Aorta (tissue), 5 donors: ENCODE measurements at places on chromosomes 11 and 22. TPM values are rescaled to one million over a fixed set of nuclear protein-coding genes. Genes with fewer than 3 reads are reported as not detected.

The MYBPC3 gene
- 0.15 TPM for total RNA-seq

DNA sequence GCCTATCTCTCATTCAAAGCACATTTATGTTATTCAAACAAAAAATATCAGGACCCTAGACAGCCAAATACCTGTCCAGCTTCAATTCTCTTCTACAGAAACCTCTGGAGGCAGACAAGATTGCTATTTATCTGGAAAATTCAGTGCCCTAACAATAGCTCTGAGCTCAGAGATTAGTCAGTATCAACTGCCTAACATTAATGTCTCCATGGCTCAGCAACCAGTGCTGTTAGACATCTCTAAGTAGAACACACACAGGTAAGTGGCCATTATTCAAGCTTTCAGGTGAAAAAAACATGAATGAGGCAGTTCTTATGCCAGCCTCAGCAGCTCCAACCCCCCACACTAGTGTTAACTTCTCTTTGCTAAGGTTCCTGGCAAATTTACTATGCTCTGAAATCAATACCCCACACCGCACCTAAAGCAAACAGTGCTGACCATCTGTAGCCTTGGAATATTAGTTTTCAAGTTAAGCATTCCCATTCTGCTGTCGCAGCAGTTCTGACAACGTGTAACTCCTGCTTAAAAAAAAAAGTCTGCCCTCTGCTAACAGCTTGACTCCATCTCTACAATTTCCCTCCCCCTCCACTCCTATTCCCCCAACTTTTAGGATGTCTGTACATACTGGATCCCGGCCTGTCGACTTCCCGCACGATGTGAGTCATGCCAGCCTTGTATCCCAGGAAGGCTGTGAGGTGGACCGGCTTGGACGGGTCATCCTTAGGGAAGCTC lies 1.5 kb downstream of the RPL3 start:
- peak; percentile 76 for DNase-seq

GRCh38 chr11:27309046-27309445 lies 54.0 kb downstream of the CCDC34 start:
- no peak for DNase-seq

DNA sequence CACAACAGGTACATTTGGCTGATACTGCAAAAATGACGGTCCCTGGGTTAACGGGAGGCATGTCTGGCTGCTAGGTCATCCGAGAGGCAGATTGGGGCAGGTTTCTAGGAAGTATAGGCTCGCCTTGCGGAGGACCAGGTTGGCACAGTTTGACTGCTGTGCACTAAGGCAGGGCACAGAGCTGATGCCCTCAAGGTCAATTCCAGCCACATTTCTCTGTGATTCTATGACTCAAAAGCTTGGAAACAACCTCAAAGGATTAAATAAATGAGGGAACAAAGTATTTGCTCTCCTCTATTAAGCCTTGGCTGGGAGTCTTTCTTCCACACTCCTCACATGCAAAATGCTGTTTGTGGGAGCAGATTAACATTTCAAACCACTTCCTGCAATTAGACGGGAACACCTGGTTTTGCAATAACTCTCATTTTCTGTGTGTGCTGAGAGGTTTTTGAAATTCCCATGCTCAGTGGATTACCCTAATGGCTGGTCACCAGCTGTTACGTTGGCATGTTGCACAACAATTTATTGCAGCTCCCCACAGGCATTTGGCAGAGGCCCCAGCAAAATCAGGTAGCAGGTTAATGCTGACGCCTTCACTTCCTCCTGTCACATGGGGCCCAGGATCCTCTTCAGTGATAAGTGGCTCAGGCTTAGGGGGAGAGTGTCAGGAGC lies 61.0 kb upstream of the PLET1 start:
- DNase-seq = no peak

The CDON gene
- total RNA-seq = 8.1 TPM

The TMEM86A gene
- total RNA-seq = 4.4 TPM

- no peak for DNase-seq
Measured at GRCh38 chr11:124219126-124219525, 21.8 kb upstream of the OR8G1 start.

DNA sequence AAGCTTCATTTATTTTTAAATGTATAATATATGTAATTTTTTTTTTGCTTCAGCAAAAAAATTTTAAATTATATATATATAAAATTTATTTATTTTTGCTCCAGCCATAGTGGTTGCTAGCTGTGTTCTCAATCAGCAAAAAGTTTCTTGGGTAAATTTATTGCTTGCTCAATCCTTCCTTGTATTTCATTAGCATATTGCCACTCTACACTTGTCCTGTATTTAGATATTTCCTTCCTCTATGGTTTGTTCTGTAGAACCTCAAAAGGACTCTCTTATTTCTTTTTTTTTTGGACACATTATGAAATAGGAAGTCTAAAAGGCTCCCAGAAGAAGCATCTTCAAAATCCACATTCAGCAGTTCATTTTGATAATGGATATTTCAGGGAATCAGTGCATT lies 2.3 kb downstream of the PTPRJ start:
- DNase-seq = no peak

- DNase-seq = no peak
Measured at GRCh38 chr11:26618441-26618840, 46.4 kb upstream of the MUC15 start.

The C22orf15 gene
- total RNA-seq = 0.69 TPM

- no peak for DNase-seq
Measured at GRCh38 chr11:74196781-74197486, 25.8 kb downstream of the PPME1 start.

GRCh38 chr11:100766764-100767163 lies 79.7 kb downstream of the ARHGAP42 start:
- no peak for DNase-seq

DNA sequence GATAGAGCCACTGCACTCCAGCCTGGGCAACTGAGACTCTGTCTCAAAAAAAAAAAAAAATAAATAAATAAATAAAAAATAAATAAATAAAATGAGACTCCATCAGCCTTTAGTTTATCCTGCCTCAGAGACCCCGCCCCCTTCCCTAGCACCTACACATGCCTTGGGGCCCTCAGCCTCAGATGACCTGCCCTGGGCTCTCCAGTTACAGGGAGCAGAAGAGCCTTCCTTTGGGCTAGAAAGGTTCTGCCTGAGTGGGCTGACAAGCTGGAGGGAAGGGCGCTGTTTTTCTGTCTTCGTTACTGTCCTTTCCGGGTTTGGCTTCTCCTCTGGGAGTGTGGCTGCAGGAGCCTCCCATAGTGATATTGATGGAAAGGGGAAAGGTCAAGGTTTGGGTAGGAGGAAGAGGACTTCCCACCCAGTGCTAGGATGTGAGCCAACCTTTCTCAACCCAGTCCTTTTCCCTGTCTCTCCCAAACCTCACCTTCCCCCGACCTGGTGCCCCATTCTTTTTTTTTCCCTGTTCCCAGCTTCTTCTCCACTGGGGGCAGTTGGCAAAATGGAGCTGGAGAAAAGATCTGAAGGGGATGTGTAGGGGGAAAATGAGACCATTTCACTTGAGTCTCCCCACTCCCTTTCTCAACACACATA lies 1.5 kb upstream of the SF3B2 start:
- DNase-seq = no peak

The EFCAB6 gene
- total RNA-seq = 1.5 TPM

- no peak for DNase-seq
Measured at GRCh38 chr22:35349368-35349703, 31.6 kb upstream of the HMOX1 start.

The HTR3B gene
- total RNA-seq = not detected

GRCh38 chr11:128886406-128887124 lies 4.6 kb upstream of the KCNJ5 start:
- DNase-seq = no peak

DNA sequence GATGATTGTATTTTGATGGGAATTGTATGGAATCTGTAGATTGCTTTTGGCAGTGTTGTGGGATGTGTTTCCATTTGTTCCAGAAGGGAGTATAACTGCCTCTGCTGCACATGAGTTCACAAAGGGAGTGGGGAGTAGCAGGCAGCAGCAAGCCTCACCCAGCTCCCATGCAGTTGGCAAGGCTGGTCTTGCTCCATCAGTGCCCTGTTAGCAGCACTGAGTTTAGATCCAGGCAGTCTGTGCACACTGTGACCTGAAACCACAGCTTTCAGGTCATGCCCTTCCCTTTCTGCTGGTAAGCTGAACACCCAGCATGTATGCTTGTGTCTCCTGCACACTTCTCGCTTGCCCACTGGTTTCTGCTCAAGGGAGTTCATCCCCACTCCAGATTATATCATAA lies 3.7 kb upstream of the NUCB2 start:
- DNase-seq = no peak

DNA sequence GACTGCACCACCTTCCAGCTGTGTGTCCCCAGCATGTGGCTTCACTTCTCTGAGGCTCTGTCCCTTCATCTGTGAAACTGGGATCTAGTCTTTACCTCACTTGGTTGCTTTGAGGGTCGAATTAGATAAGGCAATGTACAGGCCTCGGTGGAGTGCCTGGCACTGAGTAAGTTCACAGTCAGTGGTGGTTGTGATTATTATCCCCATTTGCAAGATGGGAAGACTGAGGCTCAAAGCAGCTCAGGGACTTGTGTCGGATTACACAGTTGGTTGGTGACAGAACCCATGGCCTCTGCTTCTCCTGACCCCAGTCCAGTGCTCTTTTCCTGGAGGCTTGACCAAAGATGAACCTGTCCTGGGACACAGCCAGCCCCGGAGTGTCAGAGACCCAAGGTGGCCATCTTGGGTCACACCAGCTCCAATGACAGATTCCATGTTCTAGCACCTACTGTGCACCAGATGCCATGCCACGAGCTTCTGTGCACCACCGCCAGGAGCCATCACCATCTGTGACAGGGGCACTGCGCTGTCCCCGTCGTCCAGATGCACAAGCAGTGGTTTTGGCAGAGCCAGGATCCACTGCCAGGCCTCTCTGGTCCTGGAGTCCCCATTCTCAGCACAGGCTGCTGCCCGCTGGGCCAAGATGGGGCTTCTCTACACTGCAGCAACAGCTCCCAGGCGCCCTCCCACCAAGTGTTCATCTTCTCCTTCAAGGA lies 60.5 kb downstream of the IGLL1 start:
- no peak for DNase-seq

The LRRN4CL gene
- 8.5 TPM for total RNA-seq

- no peak for DNase-seq
Measured at GRCh38 chr11:86775361-86775760, 25.0 kb upstream of the PRSS23 start.

The ZBED4 gene
- 9.7 TPM for total RNA-seq
